ENCODE measurements at places on chromosomes 2 and 18. TPM values are rescaled to one million over a fixed set of nuclear protein-coding genes. Genes with fewer than 3 reads are reported as not detected.

MC2R gene
- total RNA-seq, result not detected

PRKAG3 gene
- total RNA-seq, result not detected

- no peak for DNase-seq
- no peak overlapping the region for H3K27ac ChIP-seq
- H3K36me3 ChIP-seq, result no peaks in the 10 kb centered on the region
- H3K27me3 ChIP-seq, result no peaks in the 10 kb centered on the region
- no peaks in the 10 kb centered on the region for H3K4me1 ChIP-seq
- no peak overlapping the region for H3K4me3 ChIP-seq
These were observed 130.7 kb downstream of the CCBE1 start for GRCh38 chr18:59566533-59566971.

DNA sequence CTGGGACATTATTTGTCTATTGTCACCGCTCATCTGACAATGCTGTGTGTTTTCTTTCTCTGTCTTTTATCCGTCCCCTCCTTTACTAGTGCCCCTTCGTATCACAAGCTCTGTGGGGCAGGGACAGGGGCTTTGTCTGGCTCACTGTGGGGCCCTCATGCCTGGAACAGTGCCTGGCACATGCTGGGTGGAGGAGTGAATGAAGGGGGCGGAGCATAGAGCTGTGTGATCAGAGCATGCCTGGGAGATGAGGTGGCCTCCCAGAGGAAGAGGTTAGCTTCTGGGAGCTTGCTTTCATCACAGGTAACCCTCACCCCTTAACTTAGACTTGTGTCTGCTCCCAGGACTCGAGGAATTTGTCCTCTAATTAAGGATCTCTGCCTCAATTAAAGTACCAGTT is 16.4 kb downstream of the MTCL1 start:
- H3K27me3 ChIP-seq, result no peaks in the 10 kb centered on the region
- no peak overlapping the region for H3K27ac ChIP-seq
- H3K4me1 ChIP-seq, result peaks cover 3% of the 10 kb centered on the region
- H3K36me3 ChIP-seq, result peaks cover 7% of the 10 kb centered on the region

DNA sequence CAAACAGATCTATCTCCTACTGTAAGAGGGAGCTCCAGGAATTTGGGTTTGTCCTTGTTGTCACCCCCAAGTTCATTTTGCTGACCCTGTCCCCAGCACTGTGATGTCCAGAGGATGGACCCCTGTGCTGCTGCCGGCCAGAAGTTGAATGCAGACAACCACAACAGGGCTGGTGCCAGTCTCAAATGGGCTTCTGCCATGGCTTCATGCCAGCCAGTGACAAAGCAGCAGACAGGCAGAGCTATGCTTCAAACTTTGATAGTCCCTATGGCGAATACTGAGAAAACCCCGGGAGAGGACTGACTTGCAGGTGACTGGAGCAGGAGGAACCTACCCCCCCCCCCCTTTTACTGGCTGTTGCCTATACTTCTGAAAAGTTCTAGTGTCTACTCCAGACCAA is 3.2 kb downstream of the SMAD7 start:
- H3K4me1 ChIP-seq, result peaks cover 41% of the 10 kb centered on the region
- no peaks in the 10 kb centered on the region for H3K36me3 ChIP-seq
- H3K27ac ChIP-seq, result no peak overlapping the region
- no peak overlapping the region for H3K4me3 ChIP-seq
- DNase-seq, result no peak
- peaks cover 12% of the 10 kb centered on the region for H3K27me3 ChIP-seq

PPP4R1 gene
- total RNA-seq, result 95.5 TPM

DNA sequence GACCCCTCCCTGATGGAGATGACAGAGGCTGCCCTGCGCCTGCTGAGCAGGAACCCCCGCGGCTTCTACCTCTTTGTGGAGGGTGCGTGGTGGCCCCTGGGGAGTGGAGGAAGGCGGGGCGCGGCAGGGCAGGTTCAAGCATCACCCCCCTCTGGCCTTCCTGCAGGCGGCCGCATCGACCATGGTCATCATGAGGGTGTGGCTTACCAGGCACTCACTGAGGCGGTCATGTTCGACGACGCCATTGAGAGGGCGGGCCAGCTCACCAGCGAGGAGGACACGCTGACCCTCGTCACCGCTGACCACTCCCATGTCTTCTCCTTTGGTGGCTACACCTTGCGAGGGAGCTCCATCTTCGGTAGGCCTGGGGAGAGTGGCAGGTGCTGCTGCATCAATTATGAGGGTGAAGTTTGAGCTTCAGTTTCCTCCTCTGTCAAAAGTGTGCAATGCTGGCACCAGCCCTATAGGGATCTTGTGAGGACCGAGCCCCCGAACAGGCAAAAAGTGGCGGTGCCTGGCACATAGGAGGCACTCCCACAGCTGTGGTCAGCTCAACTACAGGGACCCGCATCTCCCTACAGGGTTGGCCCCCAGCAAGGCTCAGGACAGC is 2.2 kb downstream of the ALPI start:
- H3K27me3 ChIP-seq, result peaks cover 48% of the 10 kb centered on the region
- H3K4me1 ChIP-seq, result peaks cover 4% of the 10 kb centered on the region
- H3K4me3 ChIP-seq, result no peak overlapping the region
- H3K36me3 ChIP-seq, result no peaks in the 10 kb centered on the region
- no peak for DNase-seq

MC4R gene
- total RNA-seq, result not detected

DNA sequence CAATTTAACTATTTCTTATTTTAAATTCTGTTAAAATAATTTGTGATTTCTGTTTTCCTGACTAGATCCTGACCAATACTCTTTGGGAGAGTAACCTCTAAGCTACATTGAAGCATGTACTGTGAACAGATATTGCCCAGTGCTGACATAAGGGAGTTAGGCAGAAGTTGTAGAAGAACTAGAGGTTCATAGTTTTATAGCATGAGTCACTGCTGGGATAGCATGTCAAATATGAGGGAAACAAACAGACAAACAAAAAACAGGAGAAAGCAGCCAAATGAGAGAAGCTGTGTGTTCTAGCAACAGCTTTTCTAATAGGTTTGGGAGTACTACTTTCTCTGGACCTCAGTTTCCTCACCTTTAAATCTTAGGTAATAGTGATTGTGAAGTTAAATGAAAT is 72.4 kb downstream of the CERS6 start:
- H3K27ac ChIP-seq, result no peak overlapping the region
- no peaks in the 10 kb centered on the region for H3K27me3 ChIP-seq
- H3K36me3 ChIP-seq, result no peaks in the 10 kb centered on the region
- no peak overlapping the region for H3K4me3 ChIP-seq
- no peaks in the 10 kb centered on the region for H3K4me1 ChIP-seq
- no peak for DNase-seq

REG3G gene
- total RNA-seq, result 0.22 TPM

DNA sequence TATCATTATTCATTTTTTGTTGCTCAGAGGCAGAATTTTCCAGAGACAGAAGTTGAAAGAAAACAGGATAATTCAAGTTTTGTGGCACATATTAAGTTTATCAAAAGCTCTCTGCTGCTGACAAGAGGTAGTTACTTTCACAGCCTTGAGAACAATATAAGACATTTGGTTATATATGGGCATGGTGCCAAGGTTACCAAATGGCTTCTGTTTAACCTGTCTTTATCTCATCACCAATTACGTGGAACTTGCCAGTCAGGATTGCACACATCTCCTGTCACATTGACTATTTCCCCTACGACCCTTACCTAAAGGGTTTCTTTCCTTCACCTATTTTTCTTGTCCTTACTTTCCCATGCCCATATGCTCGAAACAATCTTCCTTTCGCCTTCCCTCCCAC is 35.9 kb downstream of the KLF7 start:
- H3K27me3 ChIP-seq, result no peaks in the 10 kb centered on the region
- no peak for DNase-seq
- no peak overlapping the region for H3K27ac ChIP-seq
- no peak overlapping the region for H3K4me3 ChIP-seq
- H3K36me3 ChIP-seq, result no peaks in the 10 kb centered on the region
- H3K4me1 ChIP-seq, result no peaks in the 10 kb centered on the region

DNA sequence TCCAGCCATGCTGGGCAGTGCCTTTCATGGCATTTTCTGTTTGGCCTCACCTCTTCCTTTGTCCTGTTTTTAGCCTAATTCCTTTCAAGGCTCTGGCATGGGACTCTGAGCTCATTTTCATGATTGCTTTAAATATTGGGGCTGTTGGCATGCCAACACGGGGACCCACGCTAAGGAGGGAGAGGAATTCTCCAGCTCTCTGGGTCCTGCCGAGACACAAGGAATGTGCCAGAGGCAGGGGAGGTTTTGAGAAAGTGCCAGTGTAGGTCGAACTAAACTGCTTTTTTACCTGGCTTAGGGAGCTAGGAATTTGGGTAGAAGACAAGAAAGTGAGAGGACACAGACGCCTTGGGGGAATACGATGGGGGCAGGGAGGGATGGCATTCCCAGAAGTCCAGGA is 42.3 kb downstream of the RPL37A start:
- no peaks in the 10 kb centered on the region for H3K4me1 ChIP-seq
- DNase-seq, result no peak
- H3K36me3 ChIP-seq, result no peaks in the 10 kb centered on the region
- no peak overlapping the region for H3K4me3 ChIP-seq
- H3K27me3 ChIP-seq, result no peaks in the 10 kb centered on the region

DNA sequence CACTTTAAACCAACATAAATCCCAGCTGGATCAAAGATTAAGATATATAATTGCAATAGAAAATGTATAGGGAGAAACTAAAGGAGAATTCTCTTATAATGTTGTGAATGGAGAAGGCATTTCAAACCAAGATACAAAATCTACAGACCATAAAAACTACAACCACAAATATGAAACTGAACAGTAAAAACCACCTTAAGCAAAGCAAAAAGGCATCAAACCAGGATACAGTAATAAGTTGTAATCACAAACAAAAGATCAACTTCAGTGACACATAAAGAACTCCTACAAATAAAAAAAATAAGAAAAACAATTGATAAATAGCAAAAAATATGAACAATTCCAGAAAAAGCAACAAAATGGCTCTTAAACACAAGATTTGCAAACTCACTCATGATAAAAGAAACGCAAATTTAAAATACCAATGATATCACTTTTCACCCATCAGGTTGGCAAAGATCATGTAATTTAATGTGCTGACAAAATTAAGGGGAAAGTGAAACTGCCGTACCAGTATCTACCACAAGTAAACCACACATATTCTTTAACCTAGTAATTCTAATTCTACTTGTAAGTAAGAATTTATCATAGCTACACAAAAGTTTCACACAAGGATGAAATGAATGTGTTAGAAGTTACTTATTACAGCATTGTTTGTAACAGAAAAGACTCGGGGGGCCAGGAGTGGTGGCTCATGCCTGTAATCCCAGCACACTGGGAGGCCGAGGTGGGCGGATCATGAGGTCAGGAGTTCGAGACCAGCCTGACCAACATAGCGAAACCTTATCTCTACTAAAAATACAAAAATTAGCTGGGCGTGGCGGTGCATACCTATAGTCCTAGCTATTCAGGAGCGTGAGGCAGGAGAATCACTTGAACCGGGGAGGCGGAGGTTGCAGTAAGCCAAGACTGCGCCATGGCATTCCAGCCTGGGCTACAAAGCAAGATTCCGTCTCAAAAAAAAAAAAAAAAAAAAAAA is 101.9 kb downstream of the USP34 start:
- H3K27me3 ChIP-seq, result no peaks in the 10 kb centered on the region
- H3K36me3 ChIP-seq, result peaks cover 70% of the 10 kb centered on the region
- no peak overlapping the region for H3K4me3 ChIP-seq
- no peaks in the 10 kb centered on the region for H3K4me1 ChIP-seq
- 0 out of 3 replicates have a peak overlapping the region, but pooled peaks have one; percentile 15 for H3K27ac ChIP-seq

SOWAHC gene
- 0.04 TPM for total RNA-seq

CD207 gene
- not detected for total RNA-seq

- no peak overlapping the region for H3K4me3 ChIP-seq
- no peaks in the 10 kb centered on the region for H3K36me3 ChIP-seq
- H3K4me1 ChIP-seq, result no peaks in the 10 kb centered on the region
- H3K27me3 ChIP-seq, result peaks cover 3% of the 10 kb centered on the region
These were observed 151.2 kb downstream of the FMNL2 start for GRCh38 chr2:152485954-152486736.

GRCh38 chr18:76410033-76410432 is 85.0 kb downstream of the ZNF516 start:
- H3K4me3 ChIP-seq, result no peak overlapping the region
- no peak for DNase-seq
- H3K27me3 ChIP-seq, result peaks cover 16% of the 10 kb centered on the region
- H3K4me1 ChIP-seq, result no peaks in the 10 kb centered on the region
- H3K36me3 ChIP-seq, result no peaks in the 10 kb centered on the region
- no peak overlapping the region for H3K27ac ChIP-seq

GRCh38 chr2:58109481-58109880 is 62.9 kb downstream of the VRK2 start:
- no peak overlapping the region for H3K27ac ChIP-seq
- DNase-seq, result no peak
- H3K4me1 ChIP-seq, result no peaks in the 10 kb centered on the region
- no peaks in the 10 kb centered on the region for H3K27me3 ChIP-seq

DNA sequence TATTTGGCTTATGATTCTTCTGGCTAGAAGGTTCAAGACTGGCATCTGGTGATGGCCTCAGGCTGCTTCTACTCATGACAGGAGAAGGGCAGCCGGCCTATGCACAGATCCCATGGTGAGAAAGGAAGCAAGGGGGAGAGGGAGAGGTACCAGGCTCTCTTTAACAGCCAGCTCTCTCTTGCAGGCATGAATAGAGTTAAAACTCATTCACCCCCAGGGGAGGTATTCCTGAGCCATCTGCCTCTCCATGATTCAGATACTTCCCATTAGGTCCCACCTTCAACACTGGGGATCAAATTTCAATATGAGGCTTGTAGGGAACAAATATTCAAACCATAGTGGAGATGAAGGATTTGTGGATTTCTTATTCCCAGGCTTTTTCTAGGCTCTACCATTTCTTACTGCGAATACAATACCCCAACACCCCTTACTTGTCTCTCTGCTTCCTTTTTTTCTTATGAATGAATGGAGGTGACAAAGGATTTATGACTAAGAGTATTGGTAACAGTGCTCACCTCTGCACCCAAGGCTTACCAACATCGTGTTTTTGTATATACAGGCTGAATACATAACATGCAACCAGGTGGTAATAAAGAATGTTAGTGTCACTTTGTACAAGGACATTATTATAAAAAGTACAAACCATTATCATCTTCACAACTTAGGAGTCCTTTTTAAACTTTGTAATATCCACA is 454.6 kb upstream of the TRIB2 start:
- no peaks in the 10 kb centered on the region for H3K36me3 ChIP-seq
- H3K27ac ChIP-seq, result no peak overlapping the region
- no peak overlapping the region for H3K4me3 ChIP-seq

DTNA gene
- 0.07 TPM for total RNA-seq

DNA sequence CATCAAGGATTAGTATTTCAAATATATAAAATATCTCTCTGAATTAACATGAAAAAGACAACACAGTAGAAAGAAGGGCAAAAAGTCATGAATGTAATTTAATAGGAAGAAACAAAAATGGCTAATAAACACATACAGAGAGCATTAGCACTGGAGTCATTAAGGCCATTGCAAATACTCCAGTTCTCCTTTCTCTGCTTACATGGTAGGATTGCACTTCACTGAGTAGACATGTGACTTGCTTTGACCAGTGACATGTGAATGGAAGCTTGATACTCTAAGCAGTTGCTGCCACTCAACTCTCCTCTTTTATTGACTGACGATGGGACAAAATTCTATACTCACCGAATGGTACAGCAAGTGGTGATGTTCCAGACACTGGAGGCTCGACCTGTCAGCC is 153.9 kb upstream of the LGALSL start:
- no peaks in the 10 kb centered on the region for H3K4me1 ChIP-seq
- H3K27ac ChIP-seq, result no peak overlapping the region
- H3K4me3 ChIP-seq, result no peak overlapping the region
- no peaks in the 10 kb centered on the region for H3K36me3 ChIP-seq
- peaks cover 8% of the 10 kb centered on the region for H3K27me3 ChIP-seq
- DNase-seq, result no peak

ABHD1 gene
- 0.18 TPM for total RNA-seq

Data from K562 (cell line).